ENCODE measurements at places on chromosomes 1 and 21.

DNA sequence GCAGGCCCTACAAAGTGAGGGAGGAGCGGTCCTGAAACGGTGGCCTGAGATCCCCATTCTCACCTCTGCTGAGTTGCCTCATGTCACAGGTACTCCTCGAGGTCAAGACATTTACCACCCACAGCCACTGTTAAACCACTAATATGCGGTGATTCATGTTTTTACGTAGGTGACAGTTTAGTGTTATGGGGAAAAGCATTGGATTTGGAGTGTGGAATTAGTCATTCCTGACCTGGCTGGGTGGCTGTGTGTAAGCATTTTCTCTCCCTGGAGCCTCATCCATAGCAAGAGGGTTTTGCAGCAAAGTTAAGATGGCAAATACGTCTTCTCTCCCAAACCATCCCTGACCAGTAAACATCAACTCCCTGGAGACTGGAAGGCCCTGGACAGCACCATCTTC lies 57.8 kb upstream of the KCNJ6 start:
- no peak for DNase-seq

DNA sequence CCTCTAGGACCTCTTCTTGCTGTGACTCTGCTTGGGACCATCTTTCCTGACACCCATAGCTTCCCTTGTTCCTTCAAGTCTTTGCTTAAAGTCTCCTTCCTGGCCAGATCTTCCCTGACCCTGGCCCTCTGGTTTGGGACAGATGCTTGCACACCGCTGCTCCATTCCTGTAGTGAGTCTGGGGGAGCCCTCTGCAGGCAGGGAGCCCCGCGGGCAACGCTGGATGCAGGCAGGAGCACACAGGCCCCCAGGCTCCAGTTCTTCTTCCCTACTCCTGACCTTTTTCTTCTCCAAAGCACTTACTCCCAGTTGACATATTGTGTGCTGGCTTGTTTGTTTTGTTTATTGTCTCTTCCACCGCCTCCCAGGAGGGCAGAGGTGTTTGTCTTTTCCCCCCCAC lies 413.4 kb downstream of the CAMTA1 start:
- DNase-seq = no peak

DNA sequence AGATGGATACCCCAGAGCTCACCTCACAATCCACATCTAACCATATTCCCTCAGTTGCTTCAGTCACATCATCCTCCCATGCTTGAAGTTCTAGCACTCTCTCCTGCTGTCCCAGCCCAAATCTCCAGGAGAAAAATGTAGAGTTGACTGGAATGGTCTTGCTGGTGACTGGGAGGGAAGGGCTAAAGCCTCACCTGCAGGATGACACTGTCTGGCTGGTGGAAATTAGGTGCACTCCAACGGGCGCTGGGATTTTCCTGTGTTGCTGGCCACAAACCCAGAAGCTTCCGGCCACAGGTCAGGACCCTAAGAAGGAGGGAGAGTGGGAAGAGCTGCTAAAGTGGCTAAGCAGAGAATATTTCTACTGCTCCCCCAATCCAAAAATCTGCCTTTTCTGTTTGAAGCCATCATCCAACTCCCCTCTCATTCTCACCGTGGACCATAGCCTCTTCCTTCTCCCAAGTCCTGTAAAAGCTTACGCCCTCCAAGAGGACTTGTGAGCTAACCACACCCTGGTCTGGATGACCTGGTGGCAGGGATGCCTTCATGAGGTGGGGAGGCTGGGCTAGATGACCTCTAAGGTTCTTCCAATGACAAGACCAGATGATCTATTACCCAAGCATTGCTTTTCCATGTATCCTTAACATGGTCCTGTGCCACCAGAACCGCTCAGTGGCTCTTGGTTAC lies 37.5 kb upstream of the PPP1R15B start:
- DNase-seq = no peak

GRCh38 chr21:37866027-37866426 lies 50.2 kb downstream of the KCNJ6 start:
- DNase-seq = no peak

DNA sequence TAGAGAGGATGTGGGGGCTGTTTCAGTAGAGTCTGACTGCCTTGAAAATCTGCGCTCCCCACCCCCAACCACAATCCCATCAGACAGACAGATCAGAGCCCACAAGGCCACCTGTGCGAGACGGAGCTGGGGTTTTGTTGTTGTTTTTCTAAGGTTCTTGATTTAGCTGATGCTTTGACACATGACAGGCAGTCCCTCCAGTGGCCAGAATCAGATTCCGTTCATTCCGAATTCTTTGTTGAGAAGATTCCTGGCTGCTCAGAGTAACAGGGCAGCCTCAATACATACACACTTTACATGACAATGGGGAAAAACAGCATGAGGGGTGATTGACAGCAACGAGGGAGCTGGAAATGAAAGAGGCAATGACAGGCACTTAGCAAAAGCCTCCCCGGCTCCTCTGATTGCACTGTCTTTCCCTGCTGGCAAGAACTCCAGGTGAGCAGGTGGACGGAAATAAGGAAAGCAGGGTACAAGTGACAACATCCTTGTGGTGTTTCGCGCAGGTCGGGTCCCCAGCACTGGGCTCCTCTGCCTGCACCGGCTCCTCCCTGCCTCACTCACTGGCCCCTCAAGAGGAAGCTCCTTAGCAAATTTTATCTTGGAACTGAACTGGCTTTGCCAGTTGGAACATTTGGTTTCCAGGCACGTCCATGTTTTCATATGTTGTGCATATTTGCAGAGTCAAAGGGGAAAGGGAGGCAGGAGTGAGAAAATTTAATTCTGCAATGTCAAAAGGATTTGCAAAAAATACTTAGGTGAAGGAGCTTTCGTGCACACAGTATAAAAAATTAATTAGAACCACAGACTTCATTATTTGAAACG lies 148.7 kb downstream of the PGBD5 start:
- no peak for DNase-seq

- no peak for DNase-seq
Measured at GRCh38 chr1:63004868-63005267, 220.9 kb downstream of the ATG4C start.

DNA sequence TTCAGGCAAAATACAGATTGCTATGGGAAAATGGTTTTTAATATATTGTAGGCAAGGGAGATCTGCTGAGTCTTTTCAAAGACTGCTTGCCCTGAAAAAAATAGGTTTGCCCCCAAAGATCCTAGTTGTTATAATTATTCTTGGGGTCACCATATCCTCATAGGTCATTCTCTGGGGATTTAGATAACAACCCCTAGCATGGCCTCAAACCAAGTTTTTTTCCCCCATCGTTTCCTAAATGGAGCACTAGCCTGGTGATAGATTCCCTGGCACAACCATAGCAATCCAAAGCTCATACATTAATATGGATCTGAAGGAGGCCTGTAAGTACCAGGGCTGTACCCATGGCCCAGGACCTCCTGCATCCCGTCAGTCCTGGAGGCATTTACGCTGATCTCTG lies 315.2 kb downstream of the BACH1 start:
- no peak for DNase-seq

- no peak for DNase-seq
Measured at GRCh38 chr1:6491480-6491962, at the start of gene PLEKHG5. Gene PLEKHG5, minus strand, starts transcription at chr1:6491667. Its CDS starts 14,096 bp downstream, at chr1:6477571.

- DNase-seq = no peak
Measured at GRCh38 chr1:63592536-63593302, 492 bp upstream of the PGM1 start.

GRCh38 chr1:48061162-48062136 lies 64.3 kb upstream of the TRABD2B start:
- peak; percentile 22 for DNase-seq

DNA sequence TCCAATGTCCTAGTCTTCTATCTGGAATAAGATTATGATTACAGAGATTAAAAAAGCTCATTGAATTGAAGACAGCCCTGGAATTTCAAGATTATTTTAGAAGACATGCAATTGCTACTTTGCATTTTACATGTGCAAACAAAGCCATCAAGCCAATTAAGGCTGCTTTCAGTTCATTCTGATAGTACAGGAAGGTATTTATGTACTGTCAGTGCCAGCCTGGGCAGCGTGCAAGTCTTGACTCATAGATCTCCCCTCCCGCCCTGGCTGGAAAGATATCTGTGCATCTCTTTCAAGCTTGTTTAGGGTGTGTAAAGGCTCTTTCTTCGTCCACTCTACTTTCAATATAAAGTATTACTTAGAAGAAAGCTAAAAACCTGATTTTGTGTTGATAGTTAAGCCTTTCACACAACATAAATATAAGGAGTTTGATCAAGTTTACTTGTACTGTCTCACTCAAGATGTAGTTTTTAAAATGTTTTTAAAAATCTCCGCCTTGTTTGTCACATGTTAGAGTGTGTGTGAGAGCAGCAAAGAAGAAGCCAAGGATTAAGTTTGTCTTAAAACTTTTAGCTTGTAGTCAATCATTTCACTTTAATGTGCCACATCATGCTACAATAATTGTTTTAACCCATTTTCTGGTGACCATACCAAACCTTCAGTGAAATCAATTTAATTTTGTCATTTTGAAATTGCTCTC lies 13.6 kb upstream of the LYPLAL1 start:
- no peak for DNase-seq

DNA sequence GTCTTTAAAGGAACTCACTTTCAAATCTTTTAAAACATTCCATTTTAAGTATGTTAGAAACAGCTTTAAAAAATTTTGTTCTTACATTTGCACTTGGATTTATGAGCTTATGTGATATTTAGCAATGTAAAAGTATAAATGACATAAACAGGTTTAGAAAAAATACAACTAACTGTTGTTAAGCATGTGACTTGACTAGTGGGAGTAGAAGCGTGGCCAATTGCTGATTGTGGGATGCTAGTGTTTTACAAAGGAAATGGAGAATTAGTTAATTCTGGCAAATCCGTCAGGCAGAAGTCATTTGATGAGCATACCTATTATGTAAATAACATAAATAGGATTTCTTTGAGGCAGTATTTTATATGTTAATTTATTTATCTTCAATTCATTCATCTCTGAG lies 175.8 kb downstream of the ADGRL2 start:
- DNase-seq = no peak

GRCh38 chr1:38217316-38217715 lies 170.7 kb upstream of the POU3F1 start:
- no peak for DNase-seq

DNA sequence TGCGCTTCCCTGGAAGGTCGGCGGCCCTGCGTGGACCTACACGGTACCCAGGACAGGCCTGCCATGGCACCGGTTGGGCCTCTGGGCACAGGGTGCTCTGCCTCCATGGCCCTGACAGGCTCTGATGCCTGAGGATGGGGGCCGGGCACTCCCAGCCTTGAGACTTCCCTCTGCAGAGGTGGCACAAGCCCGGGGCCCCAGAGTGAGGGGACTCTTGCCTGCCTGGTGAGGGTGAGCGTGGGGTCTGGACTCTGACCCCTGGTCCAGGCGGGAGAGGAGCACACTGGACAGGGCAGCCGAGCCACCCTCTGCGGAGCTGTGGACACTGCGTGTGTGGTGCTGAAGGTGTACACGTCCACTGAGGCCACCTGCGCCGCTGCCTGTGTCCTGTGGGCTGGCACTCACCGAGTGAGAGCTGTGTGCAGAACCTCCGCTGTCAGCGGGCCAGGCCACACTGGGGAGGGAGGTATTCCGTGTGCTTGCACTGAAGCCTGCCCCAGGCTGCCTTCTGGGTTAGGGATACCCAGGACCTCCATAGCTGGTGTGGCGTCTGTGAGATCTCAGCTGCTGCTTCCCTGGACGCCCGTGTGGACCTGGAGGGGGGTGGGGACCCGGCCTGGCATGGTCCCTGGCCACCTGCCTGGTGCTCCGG lies 10.4 kb downstream of the SKI start:
- DNase-seq = no peak

DNA sequence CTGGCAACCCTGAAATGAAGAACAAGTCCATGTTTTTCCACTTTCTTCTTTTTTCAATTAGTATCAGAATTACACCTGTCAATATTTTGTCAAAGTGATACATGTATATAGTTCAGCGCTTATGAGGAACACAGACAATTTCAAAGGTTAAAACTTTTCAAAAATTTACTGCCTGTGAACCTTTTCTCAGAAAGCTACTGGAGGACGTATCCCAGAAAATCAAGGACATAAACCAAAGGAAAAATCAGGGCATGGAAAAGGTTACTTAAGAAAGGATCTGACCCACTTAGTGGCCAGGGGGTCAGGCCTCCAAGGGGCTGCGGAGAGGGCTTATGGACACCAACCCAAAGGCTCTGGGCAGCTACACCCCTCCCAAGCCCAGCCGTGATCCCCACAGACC lies 81.1 kb upstream of the ACTRT2 start:
- no peak for DNase-seq

DNA sequence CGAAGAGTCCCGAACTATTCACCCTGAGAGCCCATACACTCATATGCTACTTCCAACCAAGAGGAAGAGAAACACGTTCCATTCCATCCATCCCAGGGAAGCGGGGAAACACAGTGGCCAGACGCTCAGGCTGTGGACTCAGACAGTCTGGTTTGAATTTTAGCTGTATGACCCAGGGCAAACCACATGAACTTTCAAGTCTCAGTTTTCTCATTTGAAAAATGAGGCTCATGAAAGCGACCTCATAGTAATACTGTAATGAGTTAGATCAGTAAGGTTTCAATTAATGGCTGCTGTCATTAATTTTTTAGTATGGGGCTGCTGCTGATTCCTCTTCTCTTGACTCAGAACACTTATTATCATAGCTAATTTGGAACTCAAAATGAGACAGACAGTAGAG lies 1.5 kb downstream of the FCRL4 start:
- DNase-seq = no peak

- no peak for DNase-seq
Measured at GRCh38 chr1:30409476-30410152, 313.8 kb downstream of the MATN1 start.

DNA sequence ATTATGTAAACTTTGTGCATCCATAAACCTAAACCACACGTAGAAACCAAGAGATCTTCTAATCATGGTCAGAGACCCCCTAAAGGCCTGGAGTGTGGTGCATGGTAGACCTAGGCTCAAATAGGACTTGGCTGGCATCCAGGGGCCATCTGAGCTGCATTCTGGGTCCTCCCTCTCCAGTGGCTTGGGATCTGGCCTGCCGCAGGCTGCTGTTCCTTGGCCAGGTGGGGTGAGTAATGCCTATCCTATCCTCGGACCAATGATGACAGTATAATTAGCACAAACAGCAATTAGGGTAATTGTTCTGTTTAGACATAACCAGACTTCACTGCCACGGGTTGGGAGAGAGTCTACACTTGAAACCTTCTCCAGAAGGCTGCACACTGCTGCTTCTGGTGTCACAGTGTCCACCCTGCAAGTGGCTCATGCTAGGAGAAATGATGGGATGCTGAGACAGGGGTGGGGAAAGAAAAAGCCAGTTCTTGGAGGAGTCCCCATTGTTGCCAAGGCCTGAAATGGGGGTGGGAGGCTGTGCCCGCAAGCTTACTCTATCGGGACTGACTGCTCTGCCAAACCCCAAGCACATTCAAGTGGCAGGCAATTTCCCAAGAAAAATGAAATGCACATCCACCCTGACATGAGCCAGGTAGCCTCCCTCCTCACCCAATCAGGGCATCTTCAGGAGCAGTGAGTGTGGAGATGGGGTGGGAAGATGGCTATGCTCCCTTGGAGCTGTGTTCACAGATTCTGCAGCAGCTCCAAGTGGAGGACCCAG lies 12.5 kb upstream of the PKP1 start:
- DNase-seq = no peak

GRCh38 chr1:67825591-67825990 lies 7.7 kb downstream of the GNG12 start:
- DNase-seq = no peak

GRCh38 chr1:229856009-229856650 lies 210.9 kb upstream of the GALNT2 start:
- no peak for DNase-seq
